ENCODE measurements at places on chromosomes 4 and X.

GRCh38 chr4:174996079-174996478, 77.9 kb downstream of the ADAM29 start:
- no peaks in the 10 kb centered on the region for H3K27me3 ChIP-seq
- H3K4me3 ChIP-seq: no peak overlapping the region
- H3K4me1 ChIP-seq: no peaks in the 10 kb centered on the region
- no peak for DNase-seq
- H3K27ac ChIP-seq: no peak overlapping the region

DNA sequence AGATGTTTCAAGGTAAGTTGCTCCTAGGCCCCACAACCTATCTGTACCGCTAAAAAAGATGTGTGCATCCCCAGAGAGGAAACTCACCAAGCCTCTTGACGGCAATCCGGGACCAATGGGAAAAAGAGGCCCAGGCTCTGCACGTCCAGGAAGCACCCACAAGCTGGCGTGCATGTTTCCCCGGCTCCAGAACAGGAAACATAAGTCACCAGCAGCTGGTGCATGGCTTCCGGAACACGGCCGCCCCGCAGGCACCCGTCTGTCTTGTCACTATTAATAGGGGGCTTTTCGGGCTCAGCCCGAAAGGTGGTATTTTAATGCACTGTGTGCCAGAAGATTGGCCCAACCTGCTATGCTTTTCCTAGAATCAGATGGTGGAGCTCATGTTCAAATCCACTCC, 22.2 kb downstream of the CRMP1 start:
- peaks cover 5% of the 10 kb centered on the region for H3K4me1 ChIP-seq
- no peaks in the 10 kb centered on the region for H3K36me3 ChIP-seq
- DNase-seq: no peak
- H3K27ac ChIP-seq: no peak overlapping the region
- no peak overlapping the region for H3K4me3 ChIP-seq
- H3K27me3 ChIP-seq: no peaks in the 10 kb centered on the region

- H3K4me1 ChIP-seq: no peaks in the 10 kb centered on the region
- DNase-seq: no peak
Observed at GRCh38 chrX:79400623-79401022, 33.5 kb upstream of the ITM2A start.

GRCh38 chr4:53916431-53916889, 147.9 kb downstream of the CHIC2 start:
- H3K27me3 ChIP-seq: no peaks in the 10 kb centered on the region
- no peaks in the 10 kb centered on the region for H3K36me3 ChIP-seq
- H3K27ac ChIP-seq: no peak overlapping the region
- DNase-seq: no peak

DNA sequence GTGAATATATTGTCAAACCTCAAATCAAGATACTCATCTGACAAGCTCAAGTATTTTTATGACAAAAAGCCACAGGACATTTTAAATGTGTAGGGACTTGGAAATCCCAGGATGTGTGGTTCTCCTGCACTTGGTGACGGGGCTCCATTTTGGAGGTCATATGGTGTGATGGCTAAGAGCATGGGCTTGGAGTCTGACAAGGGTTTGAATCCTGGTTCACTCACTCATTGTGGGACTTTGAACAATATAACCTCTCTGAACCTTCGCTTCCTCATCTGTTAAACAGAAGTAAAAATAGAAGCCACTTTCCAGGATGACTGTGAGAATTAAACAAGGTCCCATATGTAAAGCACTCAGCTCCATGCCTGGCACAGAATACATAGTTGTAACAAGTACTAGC, 99.6 kb downstream of the SMIM20 start:
- DNase-seq: no peak
- no peaks in the 10 kb centered on the region for H3K36me3 ChIP-seq
- H3K27ac ChIP-seq: no peak overlapping the region
- H3K27me3 ChIP-seq: no peaks in the 10 kb centered on the region

GRCh38 chr4:148530114-148530513, 87.9 kb upstream of the NR3C2 start:
- H3K4me1 ChIP-seq: no peaks in the 10 kb centered on the region
- no peak overlapping the region for H3K4me3 ChIP-seq
- H3K36me3 ChIP-seq: no peaks in the 10 kb centered on the region
- no peak overlapping the region for H3K27ac ChIP-seq

DNA sequence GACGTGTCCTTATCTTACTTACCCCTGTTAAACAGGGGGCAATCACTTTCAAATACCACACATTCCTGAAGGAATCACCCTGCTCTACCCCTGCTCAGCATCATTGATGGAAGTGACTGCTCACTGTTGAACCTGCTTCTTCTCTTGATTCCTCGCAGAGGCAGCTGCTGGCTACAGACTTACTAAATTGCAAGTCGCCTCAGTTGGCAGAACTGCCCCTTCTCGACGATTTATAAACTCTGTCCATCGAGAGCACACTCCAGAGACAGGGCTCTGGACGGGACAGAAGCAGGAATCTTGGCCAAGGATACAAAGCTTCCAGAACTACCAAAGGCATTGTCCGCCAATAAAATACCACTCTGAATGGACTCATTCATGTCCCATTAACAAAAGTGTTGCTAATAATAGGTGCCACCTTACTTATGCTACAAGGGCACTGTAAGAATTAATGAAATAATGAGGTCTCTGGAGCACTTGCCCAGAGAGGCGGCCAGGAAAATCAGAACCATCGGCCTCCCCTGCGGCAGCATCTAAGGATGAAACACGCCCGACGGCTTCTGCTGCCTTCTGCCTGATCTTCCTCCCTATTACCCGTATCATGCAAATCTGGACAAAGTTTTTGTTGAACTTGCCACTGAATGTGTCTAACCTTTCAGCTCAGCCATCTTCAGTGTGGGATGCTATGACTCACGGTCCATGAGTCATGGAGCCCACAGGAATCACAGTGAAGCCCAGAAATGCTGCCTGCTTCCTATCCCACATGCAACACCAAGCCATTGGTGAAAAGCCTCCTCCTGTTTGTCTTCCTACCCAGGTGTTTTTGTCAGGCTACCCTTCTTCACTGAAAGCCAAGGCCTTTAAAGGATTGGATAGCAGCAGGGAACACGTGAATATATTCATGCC, 164.9 kb downstream of the MAML3 start:
- no peaks in the 10 kb centered on the region for H3K36me3 ChIP-seq
- DNase-seq: no peak
- no peaks in the 10 kb centered on the region for H3K27me3 ChIP-seq
- no peak overlapping the region for H3K4me3 ChIP-seq
- no peaks in the 10 kb centered on the region for H3K4me1 ChIP-seq

- H3K4me1 ChIP-seq: no peaks in the 10 kb centered on the region
- no peak overlapping the region for H3K27ac ChIP-seq
- H3K36me3 ChIP-seq: no peaks in the 10 kb centered on the region
- H3K4me3 ChIP-seq: no peak overlapping the region
- no peak for DNase-seq
Observed at GRCh38 chr4:175090116-175090515, 172.0 kb downstream of the ADAM29 start.

- H3K27ac ChIP-seq: no peak overlapping the region
- H3K4me1 ChIP-seq: no peaks in the 10 kb centered on the region
- DNase-seq: no peak
- no peaks in the 10 kb centered on the region for H3K36me3 ChIP-seq
- H3K27me3 ChIP-seq: no peaks in the 10 kb centered on the region
Observed at GRCh38 chr4:79869597-79870237, 203.3 kb downstream of the ANTXR2 start.

DNA sequence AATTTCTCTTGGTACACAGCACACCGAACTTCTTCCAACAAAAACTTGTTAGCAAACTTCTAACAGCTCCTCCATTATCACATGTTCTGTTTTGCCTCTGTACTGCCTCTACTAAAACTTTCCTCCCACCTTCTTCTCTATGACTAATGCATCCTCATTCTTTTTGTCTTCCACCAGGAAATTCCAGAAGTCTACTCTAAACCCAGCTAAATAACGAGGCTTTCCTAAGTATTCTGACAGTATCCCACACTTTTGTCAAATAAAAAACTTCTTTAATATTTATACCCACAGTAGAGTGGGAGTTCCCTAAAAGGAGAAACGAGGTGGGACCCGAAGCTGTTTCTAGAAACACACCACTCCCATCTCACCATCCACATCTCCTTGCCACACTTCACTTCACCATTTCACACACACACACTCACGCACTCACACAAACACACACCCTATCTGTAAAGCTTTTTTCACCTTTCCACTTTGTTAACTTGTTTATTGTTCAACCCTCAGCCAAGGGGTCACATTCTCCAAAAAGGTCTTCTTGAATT, 280.3 kb downstream of the ARAP2 start:
- no peaks in the 10 kb centered on the region for H3K4me1 ChIP-seq
- DNase-seq: no peak
- H3K36me3 ChIP-seq: no peaks in the 10 kb centered on the region
- H3K4me3 ChIP-seq: no peak overlapping the region
- H3K27ac ChIP-seq: no peak overlapping the region

DNA sequence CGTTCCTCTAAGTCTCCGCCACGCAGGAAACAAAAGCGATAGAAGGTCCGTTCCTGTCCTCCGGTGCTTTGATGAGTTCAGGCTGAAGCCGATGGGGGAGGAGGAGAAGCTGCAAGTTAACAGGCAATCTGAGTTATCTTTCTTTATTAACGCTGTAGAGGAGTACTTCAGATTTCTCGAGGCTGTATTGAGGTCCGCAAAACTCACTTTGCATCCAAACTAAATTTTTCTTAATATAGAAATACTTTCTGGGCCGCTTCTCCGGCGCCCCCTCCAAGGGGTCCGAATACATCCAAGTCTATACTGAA, 395 bp upstream of the SOWAHB start:
- no peak for DNase-seq
- H3K4me3 ChIP-seq: peak overlapping the region; percentile 49
- no peak overlapping the region for H3K27ac ChIP-seq
- H3K4me1 ChIP-seq: peaks cover 4% of the 10 kb centered on the region
- peaks cover 12% of the 10 kb centered on the region for H3K27me3 ChIP-seq

- H3K27me3 ChIP-seq: no peaks in the 10 kb centered on the region
- no peak overlapping the region for H3K27ac ChIP-seq
- no peaks in the 10 kb centered on the region for H3K36me3 ChIP-seq
Observed at GRCh38 chr4:25813448-25814106, 49.2 kb downstream of the SEL1L3 start.

DNA sequence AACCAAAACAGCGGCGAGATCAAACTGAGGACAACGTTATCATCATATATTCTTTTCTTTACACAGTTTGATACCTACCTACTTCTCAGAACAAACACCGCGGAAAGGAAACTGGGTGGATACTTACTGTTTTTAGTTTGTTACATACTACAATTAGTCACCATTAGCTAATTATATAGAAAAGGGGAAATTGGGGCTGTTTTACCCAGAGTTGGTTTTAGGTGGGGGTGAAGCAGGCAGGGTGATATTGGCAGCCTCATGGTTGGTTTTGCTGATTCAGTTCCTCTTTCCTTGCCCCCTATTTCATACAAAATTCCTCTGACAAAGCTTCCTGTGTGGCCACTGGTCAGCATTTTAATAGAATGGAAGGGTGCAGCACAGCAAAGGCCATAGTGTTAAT, 77.8 kb downstream of the SORBS2 start:
- H3K4me3 ChIP-seq: no peak overlapping the region
- H3K27me3 ChIP-seq: peaks cover 3% of the 10 kb centered on the region
- H3K27ac ChIP-seq: no peak overlapping the region

DNA sequence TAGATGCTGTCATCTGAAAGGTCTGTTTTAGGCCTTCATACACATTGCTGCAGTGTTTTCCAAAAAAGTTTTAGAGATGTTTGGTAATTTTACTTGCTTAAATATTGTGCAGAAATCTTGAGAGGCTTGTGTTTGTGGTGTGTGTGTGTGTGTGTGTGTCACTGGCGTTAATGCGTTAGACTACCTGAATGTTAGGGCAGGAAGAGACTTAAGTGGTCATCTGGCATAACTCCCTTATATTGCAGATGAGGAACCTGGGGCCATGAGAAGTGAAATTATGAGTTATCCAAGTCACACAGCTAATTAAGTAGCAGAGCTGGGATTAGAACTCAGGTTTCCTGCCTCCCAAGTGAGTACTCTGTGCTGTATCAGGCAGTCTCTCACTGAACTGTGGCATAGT, 1.4 kb downstream of the LSM6 start:
- H3K4me1 ChIP-seq: peaks cover 31% of the 10 kb centered on the region
- H3K27me3 ChIP-seq: no peaks in the 10 kb centered on the region
- H3K4me3 ChIP-seq: peak overlapping the region; percentile 87
- H3K27ac ChIP-seq: no peak overlapping the region

DNA sequence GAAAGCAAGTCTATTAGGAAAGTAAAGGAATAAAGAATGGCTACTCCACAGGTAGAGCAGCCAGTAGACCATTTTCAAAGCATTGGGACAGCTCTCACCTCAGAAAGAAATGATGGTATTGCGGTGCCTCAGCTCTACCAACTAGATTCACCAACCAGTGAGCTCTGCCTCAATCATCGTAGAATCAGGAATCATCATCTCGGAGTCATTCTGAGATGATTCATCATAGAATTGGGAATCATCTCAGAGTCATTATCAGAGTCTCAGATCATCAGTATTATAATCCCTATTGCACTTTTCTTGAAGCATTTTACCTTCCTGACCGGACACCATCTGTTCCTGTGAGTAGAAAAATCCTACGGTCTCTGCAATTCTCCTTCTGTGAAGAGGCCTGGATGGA, 17.5 kb upstream of the SAT1 start:
- no peak overlapping the region for H3K27ac ChIP-seq
- H3K4me1 ChIP-seq: no peaks in the 10 kb centered on the region
- no peak overlapping the region for H3K4me3 ChIP-seq
- H3K36me3 ChIP-seq: no peaks in the 10 kb centered on the region
- no peaks in the 10 kb centered on the region for H3K27me3 ChIP-seq
- no peak for DNase-seq

GRCh38 chr4:33323393-33323792, 2603.2 kb downstream of the PCDH7 start:
- DNase-seq: no peak
- H3K4me3 ChIP-seq: no peak overlapping the region
- H3K27ac ChIP-seq: no peak overlapping the region
- no peaks in the 10 kb centered on the region for H3K27me3 ChIP-seq
- H3K4me1 ChIP-seq: no peaks in the 10 kb centered on the region

DNA sequence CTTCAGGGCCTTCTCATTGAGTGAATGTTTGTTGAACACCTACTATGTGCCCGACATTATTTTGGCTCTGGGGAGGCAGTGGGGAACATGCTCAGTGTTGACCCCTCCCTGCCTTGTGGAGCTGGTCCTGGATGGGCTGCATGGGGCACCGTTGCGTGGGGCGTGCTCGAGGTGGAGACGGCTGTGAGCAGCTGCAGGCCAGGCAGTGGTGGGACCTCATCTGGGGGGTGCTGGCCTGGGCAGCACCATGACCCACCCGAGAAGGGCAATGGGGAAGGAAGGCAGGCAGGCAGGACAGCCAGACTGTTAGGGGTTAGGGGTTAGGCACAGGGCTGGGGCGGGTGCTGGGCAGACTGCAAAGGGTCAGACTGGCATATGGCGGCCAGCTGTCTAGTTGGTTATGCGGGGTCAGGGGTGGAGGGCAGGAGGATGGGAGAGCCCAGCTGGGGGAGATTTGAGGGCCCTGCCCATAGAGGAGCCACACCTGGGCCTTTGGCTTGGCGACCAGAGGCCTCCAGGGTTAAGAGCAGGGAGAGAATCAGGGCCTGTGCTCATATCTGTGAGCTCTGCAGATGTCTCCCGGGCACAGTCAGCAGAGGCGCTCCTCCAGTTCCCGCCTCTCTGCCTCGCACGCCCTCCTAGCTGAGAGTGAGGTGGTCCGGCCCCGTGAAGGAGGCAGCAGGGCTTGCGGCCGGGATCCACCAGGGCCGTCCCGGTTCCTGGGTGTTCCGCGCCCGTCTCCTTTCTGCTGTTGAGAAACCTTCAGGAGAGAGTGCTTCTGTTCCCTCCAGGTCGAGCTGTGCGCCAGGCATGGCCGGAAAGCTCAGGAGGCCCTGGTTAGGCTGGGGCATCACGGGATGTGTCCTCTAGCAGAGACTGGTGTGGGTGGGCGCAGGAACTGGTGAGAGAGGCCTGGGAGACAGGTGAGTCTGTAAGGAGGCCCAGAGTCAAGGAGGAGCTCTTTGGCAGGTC, 73.3 kb downstream of the RGS12 start:
- peaks cover 25% of the 10 kb centered on the region for H3K4me1 ChIP-seq
- H3K4me3 ChIP-seq: no peak overlapping the region
